ENCODE measurements at places on chromosomes 5 and 9. TPM values are rescaled to one million over a fixed set of nuclear protein-coding genes. Genes with fewer than 3 reads are reported as not detected.

DNA sequence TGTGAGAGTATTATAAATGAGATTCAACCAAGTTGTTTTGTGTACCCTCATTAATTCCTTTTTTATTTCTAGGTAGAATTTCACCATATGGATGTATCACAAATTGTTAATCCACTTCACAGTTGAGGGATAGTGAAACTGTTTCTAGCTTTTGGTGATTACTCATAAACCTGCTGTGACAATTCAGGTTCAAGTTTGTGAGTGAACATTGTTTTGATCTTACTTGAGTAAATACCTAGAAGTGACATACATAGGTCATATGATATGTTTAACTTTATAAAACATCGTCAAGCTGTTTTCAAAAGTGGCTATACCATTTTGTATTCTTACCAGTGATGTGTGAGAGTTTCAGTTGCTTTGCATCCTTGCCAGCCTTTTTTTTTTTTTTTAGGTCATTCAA lies 112.9 kb downstream of the CAMK4 start:
- H3K27me3 ChIP-seq, result peaks cover 3% of the 10 kb centered on the region
- no peak overlapping the region for H3K4me3 ChIP-seq
- no peaks in the 10 kb centered on the region for H3K36me3 ChIP-seq
- DNase-seq, result no peak
- H3K4me1 ChIP-seq, result no peaks in the 10 kb centered on the region

Gene RASEF
- 0.08 TPM for total RNA-seq

GRCh38 chr9:34546834-34547827 lies 24.3 kb upstream of the ENHO start:
- H3K27me3 ChIP-seq, result no peaks in the 10 kb centered on the region
- DNase-seq, result no peak
- no peak overlapping the region for H3K4me3 ChIP-seq
- H3K27ac ChIP-seq, result no peak overlapping the region
- H3K4me1 ChIP-seq, result no peaks in the 10 kb centered on the region
- no peaks in the 10 kb centered on the region for H3K36me3 ChIP-seq

Gene ROR2
- 33.3 TPM for total RNA-seq

DNA sequence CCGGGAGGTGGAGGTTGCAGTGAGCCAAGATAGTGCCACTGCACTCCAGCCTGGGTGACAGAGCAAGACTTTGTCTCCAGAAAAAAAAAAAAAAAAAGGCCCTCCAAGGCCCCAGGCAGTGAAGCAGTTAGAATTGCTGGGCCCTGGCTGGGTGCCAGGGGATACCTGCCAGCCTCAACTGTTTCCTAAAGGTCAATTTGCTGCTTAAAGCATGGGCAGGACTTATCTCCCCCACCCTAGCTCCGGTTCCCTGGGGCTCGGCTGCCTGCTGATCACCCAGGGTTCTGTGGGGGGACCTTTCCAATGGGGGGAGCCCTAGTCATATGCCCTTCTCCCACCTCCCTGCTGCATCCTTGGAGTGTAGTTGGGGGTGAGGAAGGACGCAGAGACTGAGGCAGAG lies 25.7 kb downstream of the NCS1 start:
- H3K36me3 ChIP-seq, result no peaks in the 10 kb centered on the region
- no peaks in the 10 kb centered on the region for H3K27me3 ChIP-seq
- DNase-seq, result no peak
- H3K4me1 ChIP-seq, result peaks cover 17% of the 10 kb centered on the region
